ENCODE measurements at places on chromosomes 1 and 21.

DNA sequence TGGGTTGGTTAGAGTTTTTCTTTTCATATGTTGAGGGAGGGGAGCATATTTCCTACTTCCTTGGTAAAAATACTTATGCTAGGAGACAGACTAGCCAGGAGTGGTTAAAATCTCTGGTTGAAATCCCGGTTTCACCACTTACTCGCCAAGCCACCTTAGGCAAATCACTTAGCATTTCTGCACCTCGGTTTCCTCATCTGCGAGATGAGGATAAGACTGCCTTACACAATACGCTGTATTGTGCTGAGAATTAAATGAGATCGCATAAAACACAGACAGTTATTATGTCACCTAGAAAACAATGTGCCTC lies 1.4 kb downstream of the IFFO2 start:
- DNase-seq: no peak

DNA sequence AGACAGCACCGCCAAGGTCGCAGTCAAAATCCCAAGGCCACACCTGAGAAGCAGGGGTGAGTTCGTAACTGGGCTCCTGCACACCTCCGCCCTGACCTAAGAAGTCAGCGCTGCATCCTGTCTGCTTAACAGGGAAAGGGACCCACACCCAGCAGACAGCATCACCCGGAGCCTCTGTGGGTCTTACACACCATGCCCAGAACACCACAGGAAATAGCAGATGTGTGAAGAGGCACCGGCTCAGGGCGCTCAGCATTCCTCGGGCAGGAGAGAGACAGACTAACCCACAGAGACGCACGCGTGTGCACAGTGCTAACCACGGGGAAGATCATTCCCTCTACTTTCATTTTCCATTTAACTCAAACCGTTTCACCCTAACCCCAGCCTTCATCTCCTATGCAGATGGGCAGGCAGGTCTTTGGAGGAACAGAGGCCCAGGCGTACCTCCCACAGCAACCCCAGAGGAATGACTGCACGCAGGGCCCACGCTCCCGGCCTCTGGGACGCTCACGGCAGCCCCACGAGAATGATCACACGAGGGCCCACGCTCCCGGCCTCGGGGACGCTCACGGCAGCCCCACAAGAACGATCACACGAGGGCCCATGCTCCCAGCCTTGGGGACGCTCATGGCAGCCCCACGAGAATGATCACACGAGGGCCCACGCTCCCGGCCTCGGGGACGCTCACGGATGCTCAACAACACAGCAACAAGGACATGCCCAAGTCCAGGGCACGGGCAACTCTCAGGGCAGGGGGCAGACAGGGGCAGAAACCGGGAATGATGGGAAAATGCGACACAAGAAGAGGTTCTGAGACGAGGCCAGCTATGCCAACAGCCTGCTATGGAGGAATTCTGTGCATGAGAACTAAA lies 20.9 kb downstream of the POFUT2 start:
- DNase-seq: no peak

- no peak for DNase-seq
Observed at GRCh38 chr1:172359491-172359999, 60.9 kb upstream of the C1orf105 start.

GRCh38 chr1:36087233-36088123 lies 1.2 kb upstream of the ADPRS start:
- DNase-seq: no peak

- no peak for DNase-seq
Observed at GRCh38 chr1:7290971-7291970, 479.8 kb upstream of the VAMP3 start.

DNA sequence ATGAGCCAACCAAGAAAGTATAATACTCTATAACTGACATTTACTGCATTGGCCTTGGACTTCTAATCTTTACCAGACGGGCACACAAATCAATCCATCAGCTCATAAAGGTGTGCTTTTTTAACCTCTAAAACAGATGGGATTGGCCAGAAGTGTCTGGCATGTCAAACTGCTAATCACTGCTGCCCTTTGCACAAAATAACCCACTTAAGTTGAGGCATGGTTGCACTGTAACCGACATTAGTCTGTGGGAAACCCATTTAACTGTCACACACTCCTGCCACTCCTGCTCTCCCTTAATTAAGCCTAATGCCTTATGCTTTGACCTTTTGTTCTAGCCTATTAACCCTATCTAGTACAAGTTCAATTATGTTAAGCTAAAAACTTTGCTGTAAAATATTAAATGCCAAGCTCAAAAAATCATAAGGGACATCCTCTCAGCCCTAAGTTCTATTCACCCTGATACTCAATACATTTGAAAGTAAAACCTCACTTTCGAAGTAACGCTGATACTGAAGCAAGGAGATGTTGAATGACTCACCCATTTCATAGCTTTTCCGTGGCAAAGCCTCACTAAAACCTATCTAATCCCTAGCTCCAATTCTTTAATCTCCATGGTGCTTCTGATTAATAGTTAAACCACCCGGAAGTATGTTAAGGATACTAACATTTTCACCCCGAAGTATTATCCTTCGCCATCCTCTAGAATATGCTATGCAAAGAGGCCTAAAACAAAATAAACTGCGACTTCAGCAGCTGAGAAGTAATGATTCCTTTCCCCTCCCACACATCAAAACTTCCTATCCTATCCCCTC lies 12.9 kb downstream of the NRIP1 start:
- no peak for DNase-seq

DNA sequence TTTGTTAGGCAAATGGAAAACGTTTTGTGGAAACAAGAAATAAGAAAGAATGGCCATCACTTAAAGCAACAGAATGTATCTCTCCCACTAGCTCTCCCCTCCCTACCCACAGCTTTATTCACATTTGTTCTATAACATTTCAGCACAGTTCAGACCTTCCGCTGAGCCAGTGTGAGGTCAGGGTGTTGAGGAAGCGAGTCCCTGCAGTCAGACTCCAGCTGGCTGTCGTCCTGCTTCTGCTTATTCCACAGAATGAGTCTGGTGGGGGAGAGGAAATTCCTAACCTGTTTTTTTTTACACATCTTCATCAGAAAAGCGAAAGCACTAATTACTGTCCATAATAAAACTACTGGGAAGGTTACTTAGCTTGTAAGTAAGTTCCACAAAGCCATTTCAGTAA lies 39.0 kb downstream of the MRPL39 start:
- DNase-seq: no peak

DNA sequence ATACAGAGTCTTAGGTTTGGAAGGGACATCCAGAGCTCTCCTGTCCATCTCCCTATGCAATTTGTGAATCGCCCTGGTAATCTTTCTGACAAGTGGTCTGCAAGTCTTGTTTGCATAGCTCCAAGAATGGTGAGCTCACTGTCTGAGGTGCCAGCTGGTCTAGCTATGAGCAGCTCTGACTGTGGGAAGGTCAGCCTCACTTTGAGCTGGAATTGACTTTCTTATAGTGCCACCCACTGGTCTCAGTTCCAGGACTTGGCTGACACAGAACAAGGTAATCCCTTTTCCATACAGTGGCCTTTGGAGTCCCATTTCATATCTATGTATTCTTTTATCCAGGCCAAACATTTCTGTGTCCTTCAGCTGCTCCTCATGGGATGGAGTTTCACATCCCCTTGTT lies 95.6 kb upstream of the C8B start:
- no peak for DNase-seq

- DNase-seq: no peak
Observed at GRCh38 chr1:182149411-182149965, 88.0 kb upstream of the ZNF648 start.

GRCh38 chr1:231153726-231154125 lies 8.1 kb upstream of the TRIM67 start:
- no peak for DNase-seq
